ENCODE measurements at places on chromosomes 11 and 22.
A peak's percentile ranks its signal among the peaks of the same experiment; 100 is the strongest.

DNA sequence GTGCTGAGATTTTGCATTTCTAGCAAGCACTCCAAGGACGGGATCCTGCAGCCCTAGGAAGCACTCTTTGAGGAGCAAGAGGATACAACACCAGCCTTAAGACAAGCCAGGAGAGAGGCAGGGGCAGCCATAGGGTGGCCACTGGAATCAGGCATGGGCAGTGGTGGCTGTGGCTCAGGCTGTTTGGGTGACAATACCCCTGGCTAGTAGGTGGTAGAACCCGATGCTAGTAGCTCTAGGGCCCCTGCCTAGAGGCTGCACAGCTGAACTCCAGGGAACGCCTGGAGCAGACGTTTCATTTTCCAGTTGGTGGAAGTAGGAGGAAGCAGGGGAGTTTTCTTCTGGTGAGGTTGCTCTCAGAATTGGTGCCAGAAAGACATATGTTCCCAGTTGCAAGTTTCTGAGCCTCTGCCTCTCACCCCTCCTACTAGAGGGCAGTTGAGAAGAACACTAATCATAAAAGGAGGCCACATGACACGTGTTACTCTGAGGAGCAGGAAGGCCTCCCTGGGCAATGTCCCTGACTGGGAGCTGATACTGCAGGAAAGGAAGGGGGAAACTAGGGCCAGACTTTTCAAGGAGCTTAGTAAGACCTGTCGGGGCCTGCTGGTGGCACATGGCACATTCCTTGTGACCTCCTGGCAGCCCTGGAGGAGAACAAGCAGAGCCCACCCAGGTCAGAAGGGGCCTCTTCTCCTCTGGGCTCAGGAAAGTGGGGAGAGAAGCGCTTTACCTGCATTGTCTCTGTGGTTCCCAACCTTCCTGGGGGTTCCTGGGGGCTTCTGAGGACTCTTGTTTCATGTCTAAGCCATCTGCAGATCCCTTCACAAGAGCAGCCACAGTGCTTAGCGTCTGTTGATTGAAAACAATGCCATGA lies 56.6 kb upstream of the DRD2 start:
- no peak for DNase-seq

GRCh38 chr22:26035523-26035922 lies 133.7 kb upstream of the SEZ6L start:
- no peak for DNase-seq

DNA sequence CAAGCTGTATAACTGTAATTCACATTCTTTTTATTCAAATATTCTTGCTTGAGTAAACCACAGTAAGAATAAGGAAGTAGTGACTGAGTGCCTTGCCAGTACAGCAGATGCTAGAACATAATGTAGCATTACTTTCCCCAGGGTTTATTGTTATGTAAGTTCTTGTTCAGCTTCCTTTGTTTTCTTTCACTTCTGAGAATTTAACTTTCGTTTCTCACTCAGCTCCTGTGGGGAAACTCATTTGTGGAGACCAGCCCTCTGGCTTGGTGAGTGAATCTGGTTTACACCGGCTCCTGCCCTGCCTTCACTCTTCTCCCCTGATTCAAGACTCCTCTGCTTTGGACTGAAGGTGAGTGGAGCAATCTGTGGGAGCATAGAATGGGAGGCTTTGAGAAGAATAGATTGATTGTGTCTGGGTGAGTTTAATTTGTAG lies at the start of gene TRIM22:
TRIM22 (plus strand) TSS at position 240 of the 433 bp plus-strand sequence. CDS start 6,443 bp downstream, outside the sequence.
- DNase-seq, result peak; percentile 80

DNA sequence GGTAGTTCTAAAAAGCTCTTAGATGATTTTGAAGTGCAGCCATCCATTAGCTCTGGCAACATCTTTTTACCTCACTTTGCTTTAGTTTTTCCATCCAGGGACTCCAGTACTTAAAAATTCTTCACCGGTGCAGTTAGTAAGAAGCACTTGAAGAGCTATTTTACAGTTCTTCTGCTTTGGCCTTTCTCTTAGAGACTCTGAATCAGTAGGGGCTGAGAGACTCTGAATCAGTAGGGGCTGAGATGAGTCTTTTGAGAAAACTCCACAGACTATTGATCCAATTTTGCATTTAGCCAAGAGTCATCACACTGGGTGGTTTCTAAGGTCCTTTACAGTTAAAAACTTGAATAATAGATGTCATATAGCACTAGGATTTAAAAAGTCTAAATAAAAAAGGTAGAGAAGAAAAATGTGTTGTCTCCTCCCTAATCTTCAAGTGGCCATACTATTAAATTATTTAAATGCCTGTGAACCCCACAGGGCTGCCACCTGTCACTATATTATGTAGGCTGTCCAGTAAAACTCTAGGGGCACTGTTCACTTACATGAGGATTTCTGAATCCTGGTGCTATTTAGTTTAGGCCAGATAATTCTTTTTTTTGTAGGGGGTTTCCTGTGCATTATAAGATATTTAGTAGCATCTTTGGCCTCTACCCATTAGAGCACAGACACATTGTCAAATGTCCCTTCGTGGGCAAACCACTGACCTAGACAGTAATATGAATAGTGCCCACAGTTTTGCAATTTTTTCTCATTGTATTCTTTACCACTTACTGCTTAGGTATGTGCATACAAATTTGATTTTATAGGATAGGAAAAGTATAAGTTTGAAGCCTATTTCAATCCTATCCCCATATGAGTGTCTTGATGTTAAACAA lies 26.3 kb upstream of the HIKESHI start:
- no peak for DNase-seq

DNA sequence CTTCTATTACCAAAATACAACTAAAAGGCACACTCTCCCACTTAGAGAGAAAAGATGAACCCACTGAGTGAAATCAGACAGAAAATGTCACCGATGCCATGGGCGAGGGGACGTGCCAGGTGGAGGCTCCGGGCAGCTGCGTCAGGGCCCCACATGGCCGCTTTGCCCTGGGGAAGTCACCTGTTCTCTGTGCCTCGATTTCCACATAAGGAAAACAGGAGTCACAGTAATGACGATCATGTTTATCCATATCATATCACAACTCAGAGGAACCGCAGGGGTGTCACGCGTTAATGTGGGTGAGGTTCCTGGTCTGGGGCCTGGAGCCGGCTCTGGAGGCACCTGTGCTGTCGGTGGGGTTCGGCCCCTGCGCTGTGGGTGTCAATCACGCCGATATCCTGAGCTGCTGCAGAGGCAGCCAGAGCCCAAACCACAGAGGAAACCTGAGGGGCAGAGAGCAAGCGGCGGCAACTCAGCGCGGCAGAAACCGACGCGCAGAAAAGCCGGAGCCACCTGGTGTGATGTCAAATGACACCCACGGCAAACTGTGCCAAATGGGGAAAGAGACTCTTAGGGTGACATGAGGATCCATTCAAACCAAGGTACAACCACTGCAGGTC lies 243.7 kb downstream of the BRD1 start:
- no peak for DNase-seq

DNA sequence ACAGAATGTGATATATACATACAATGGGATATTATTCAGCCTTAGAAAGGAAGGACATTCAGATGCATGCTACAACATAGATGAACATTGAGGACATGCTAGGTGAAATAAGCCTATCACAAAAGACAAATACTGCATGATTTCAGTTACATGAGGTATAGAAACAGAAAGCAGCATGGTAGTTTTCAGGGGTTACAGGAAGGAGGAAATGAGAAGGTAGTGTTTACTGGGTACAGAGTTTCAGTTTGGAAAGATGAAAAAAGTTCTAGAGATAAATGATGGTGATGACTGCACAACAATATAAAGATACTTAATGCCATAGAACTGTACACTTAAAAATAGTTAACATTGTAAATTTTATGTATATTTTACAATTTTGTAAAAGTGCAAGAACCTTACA lies 266.7 kb upstream of the C11orf87 start:
- no peak for DNase-seq

GRCh38 chr22:46602025-46602424 lies 18.2 kb upstream of the GRAMD4 start:
- DNase-seq, result no peak

GRCh38 chr11:130798280-130798679 lies 118.0 kb downstream of the SNX19 start:
- DNase-seq, result peak; percentile 91

DNA sequence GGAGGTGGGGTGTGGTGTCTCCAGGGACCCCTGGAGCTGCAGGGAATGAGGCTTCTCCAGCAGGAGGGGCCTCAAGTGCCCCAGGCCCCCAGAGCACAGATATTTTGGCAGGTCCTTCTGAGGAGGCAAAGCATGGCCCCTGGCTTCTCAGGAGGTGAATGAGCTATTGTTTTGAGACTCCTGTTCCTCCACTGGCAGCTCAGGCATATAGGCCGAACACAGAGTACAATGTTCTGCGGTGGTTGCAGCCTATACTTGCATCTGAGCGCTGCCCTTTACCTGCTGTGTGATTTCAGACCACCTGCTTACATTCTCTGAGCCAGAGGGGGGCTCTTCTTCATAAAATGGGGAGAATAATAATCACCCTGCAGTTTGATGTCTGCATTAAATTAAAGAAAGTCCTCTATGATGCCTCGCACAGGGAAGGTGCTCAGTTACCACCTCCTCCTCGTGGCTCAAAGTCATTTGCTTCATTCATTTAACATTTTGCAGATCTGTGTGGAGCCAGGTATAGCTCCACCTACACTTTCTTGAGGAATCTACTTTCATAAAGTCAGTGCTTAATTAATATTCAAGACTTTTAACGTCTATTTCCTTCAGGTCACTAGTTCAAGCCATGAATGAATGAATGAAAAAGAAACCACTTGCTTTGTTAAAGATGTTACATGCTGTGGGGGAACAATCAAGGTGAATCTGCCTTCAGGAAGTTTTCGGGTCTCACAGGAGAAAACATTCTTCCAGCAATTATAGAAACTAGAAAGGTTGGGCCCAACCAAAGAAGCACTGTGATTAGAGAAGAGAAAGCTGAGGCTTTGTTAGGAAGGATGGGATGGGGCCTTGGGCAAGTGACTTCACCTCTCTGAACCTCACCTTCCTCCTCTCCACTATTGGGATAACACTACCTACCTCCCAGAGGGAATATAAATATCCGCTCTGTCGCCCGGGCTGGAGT lies 68.4 kb downstream of the ADAMTS15 start:
- DNase-seq, result no peak

- no peak for DNase-seq
Measured at GRCh38 chr11:27894552-27894951, 194.3 kb upstream of the BDNF start.

- no peak for DNase-seq
Measured at GRCh38 chr11:27352781-27353180, 10.2 kb downstream of the CCDC34 start.

- DNase-seq, result no peak
Measured at GRCh38 chr11:36398231-36398953, 102.3 kb downstream of the PRR5L start.

DNA sequence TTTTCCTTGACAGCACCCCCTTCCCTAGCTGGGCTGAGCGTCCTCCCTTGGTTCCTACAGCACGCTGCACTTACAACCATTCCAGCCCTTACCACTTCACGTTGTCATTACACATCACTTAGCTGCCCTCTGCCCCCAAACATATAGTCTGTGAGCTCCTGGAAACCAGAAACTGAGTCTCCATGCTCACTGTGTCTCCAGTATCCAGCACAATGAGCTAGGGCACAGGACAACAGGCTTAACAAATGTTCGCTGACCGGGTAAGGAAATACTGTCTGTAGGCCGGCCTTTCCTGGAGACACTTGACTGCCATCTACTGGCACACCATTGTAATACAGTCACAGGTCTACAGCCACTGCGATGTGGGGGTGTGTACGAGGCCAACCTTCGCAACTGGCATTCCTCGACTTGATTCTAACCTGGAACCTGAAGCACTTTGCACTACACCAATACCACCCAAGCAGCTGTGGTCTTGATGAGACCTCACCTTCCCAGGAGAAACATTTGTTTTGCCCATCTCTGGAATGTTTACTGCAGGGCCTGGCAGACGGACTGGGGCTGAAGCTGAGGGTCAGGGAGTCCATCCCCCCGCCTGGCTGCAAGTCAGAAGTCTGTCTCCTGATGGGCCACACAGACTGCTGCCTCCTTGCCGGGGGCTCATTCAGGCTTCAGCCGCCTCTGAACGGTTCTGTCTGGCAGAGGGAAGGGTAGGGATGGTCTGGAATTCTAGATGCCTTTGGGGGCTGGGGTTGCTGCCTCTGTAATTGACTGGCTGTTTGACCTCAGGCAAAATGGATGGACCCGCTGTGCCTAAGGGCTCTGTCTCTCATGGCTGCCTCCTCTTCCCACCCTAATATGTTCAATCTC lies 72.0 kb downstream of the SYN3 start:
- peak; percentile 68 for DNase-seq

GRCh38 chr11:72639502-72640375 lies 34.5 kb downstream of the PDE2A start:
- no peak for DNase-seq

DNA sequence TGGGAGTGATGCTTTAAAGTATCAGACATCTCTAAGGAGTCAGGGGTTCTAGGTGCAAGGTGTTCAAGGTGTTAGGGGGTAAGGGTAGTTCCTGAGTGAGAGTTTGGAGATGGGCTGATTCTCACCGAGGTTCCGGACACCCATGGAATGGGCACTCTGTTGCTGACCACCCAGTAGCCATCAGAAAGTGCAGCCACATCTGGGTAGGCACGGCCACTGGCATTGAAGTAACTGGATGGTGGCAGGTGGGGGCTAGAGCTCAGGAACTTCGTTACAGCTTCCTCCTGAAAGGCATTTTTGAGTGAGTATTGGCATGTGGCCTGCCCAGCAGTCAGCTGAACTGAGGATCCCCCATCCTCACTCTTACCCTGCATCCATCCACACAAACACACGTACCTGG lies 3.0 kb upstream of the TAF10 start:
- DNase-seq, result no peak

- DNase-seq, result peak; percentile 3
Measured at GRCh38 chr11:41612415-41612814, 153.0 kb upstream of the LRRC4C start.

Measured in astrocyte of the spinal cord (primary cell).